Jurkat, Clone E6-1 (cell line): ENCODE measurements at places on chromosomes 2 and 18.
A peak's percentile ranks its signal among the peaks of the same experiment; 100 is the strongest.

DNA sequence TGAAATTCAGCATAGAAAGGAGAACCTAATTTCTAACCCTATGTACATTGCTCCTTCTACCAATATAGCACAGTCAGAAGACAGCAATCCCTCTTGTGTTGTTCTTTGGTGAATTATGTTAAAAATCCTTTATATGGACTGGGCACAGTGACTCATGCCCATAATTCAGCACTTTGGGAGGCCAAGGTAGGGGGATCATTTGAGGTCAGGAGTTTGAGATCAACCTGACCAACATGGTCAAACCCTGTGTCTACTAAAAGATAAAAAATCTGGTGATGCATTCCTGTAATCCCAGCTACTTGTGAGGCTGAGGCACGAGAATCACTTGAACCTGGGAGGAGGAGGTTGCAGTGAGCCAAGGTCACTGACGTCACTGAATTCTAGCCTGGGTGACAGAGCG lies 195.6 kb downstream of the TMX3 start:
- no peak for DNase-seq

DNA sequence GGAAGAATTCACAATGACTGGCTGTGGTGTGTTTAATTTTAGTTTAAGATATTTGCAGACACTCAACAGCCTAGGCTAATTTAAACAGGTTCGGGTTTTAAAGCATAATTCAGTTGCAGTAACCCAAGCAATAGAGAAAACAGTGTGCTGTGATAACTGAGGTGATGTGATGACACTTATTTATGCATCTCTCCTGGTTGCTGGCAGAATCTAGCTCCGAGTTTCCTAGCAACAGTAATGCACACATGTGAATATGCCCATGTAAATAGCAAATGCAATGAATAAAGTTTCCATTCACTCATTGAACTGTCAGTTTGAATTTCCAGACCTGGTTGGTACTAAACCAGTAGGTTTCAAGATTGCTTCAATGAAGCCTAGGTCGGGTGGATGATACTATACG lies 426.5 kb downstream of the TMX3 start:
- DNase-seq = no peak

- no peak for DNase-seq
Observed at GRCh38 chr2:145157741-145158591, 638.0 kb upstream of the ZEB2 start.

DNA sequence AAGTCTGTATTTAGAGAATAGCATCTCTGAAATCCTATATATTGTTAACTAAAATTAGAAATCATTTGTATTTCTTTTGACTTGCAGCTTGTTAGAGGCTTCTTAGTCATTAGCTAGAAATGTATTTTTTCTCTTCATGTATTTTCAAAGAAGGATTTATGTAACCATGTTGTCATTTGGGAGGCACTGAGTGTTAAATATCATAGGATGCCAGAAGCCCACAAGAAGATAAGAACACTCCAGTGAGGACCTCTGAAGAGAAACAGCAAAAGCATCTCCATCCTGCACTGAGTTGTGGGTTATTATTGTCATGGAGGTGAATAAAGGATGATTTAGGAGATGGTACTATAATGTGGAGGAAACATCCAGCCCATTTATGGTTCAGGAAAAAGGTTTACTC lies 93.5 kb downstream of the UBE2E3 start:
- no peak for DNase-seq

GRCh38 chr2:126888046-126888445 lies 10.6 kb upstream of the TEX51 start:
- no peak for DNase-seq

DNA sequence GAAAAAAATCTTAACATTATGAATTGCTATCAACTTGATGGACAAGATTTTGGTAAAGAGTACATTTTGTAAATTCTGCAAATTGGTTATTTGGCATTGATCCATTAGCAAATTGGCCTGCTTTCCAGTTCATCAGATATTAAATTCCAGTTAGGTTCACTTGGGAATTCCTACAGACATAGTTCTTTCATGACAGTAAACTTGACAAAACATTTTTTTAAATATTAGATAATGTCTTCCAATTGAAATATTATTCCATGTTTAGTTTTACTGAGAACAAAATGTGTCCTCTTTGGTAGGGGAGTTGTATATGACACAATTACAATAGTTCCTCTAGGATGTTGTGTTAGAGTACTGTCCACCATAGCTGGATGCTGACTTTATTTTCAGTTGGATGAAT lies 141.9 kb downstream of the LCLAT1 start:
- DNase-seq = no peak

- no peak for DNase-seq
Observed at GRCh38 chr2:142533177-142533576, 344.3 kb upstream of the KYNU start.

GRCh38 chr2:157843935-157844334 lies 32.2 kb downstream of the ACVR1 start:
- DNase-seq = no peak

- DNase-seq = peak; percentile 4
Observed at GRCh38 chr2:24228470-24228869, 53.6 kb downstream of the FAM228A start.
